DMS153 (cell line): ENCODE measurements at places on chromosomes 13 and 19.

DNA sequence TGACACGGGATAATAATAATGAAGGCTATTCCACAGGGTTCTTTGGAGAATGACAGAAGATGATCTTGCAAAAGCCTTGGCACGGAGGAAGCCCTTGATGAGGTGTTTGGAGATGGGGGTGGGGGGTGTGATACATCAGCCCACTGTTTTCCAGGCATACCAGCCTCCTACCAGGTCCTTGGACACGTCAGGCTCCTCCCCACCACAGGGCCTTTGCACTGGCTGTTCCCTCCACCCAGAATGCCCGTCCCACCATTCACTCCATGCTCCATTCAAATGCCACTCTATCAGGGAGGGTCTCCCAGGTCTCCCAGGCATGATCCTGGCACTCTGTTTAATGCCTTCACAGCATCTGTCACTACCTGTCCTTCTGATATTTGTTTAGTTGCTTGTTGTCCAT is 2.7 kb downstream of the WIZ start:
- no peak for DNase-seq

- DNase-seq = no peak
Observed at GRCh38 chr13:43274881-43275280, 251.5 kb downstream of the DNAJC15 start.

GRCh38 chr19:10508036-10508435 is 4.9 kb upstream of the KEAP1 start:
- DNase-seq = no peak

- DNase-seq = no peak
Observed at GRCh38 chr13:89750371-89750770, 1597.1 kb upstream of the MIR17HG start.

DNA sequence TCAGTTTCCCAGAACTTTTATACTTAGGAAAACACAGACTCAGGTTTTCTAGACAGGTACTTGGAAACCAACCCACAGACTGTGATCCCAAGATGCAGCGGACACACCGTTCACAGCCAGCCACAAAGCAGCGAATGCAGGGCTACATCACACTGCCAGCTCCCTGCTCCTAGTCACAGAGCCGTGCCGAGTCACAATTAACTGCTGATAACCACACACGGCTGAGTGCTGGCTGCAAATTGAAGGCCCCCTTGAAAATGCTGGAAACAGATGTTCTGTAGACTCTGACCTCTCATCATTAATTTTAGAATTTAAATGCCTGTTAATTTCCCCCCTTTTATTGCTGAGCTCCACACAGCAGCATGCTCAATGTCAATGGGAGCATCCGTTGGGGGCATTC is 78.6 kb upstream of the SIAH3 start:
- no peak for DNase-seq

- no peak for DNase-seq
Observed at GRCh38 chr19:38686530-38686888, 39.1 kb downstream of the ACTN4 start.

- no peak for DNase-seq
Observed at GRCh38 chr19:45413497-45413896, 7.1 kb downstream of the POLR1G start.

- no peak for DNase-seq
Observed at GRCh38 chr13:75795274-75795673, 159.1 kb downstream of the LMO7 start.

GRCh38 chr19:34337739-34338138 is 27.3 kb upstream of the GPI start:
- no peak for DNase-seq
